AG08395 (cell line): ENCODE measurements at places on chromosomes 12 and 14.
A peak's percentile ranks its signal among the peaks of the same experiment; 100 is the strongest.

DNA sequence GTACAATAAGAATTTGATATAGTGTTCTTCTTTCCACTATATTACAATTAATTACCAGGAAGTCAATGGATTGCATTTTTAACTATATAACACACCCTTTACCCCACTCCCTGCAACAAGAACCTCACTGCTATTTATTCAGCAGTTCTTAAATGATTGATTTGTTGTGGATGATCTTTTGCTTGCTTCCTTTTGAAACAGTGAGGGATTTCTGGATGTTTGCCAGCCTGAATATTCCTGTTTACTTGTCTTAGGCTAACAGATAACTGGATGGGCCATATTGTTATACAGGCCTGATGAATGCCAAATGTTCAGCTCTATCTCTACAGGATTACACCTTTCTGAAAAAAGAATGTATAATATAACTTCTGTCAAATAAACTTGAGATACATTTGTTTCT, 497.6 kb downstream of the APAF1 start:
- no peak for DNase-seq

DNA sequence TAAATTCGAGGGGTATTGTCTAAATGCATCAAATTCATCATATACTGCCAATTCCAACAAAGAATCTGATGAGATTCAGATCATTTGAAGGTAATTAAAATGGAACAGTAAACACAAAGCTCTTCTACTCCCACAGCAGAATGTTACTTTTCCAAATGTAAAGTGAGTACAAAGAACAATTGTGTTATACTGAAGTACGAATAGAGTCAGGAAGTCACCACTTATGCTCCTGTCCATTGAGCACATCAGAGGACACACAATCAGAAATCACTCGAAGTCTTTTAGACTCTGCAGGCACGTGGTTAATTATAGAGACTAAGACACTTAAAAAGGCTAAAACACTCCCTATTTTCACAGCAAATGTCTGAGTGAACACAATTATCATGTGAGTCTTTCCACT, 388.5 kb upstream of the MIS18BP1 start:
- DNase-seq = no peak

DNA sequence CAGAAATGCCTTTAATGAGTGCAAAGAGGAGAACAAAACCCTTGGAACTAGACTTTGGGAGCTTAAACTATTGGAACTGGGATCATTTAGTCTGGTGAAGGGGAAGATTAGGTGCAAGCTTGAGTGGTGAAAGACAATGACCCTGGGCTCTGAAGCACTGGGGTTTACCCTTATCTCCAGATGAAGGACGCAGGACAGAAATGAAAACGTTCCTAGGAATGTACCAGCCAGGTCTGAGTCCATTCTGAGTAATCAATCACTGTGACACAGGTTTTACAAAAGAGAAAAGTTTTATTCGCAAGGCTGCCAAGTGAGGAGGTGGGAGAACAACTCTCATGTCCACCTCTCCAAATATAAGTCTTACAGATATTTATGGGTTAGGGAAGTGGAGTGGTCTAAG, 249.1 kb downstream of the LRIG3 start:
- DNase-seq = no peak

DNA sequence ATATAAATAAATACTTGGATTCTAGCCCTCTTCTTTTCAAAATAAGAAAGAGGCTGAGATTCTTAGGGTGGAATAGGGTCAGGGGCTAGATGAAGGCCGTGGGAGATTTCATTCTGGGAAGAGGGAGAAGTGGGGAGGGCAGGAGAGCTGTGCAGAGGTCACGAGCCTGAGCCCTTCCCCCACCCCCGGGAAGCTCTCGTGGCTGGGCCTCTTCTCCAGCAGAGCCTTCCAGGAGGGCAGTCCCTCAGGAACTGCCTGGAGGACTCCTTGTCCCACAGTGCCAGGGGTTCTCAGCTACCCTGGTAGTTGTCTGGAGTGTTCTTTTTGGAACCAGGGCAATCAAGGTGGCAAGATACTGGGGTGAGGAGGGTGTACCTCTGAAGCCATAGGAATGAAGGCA, 94.0 kb downstream of the ESR2 start:
- no peak for DNase-seq

- DNase-seq = no peak
Measured at GRCh38 chr14:20372796-20373195, 29.4 kb downstream of the PARP2 start.

- no peak for DNase-seq
Measured at GRCh38 chr12:59486827-59487226, 109.0 kb upstream of the SLC16A7 start.

DNA sequence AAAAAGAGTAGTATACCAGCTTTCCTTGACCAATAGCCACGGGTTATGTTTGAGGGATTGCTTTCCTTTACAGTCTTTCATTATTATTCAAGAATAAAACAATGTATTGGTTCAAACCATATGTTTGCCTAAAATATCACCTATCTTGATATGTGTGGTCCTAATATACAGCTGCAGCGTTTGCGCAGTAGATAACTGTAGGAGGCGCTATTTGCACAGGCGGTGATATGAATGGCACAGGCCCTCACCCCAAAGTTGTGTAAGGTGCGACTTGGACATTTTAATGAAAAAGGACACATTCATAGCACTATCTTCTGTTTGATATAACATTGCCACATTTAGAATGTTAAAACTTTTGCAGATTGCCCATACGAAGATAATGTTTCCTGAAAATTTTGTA, 298.4 kb downstream of the TRHDE start:
- no peak for DNase-seq

DNA sequence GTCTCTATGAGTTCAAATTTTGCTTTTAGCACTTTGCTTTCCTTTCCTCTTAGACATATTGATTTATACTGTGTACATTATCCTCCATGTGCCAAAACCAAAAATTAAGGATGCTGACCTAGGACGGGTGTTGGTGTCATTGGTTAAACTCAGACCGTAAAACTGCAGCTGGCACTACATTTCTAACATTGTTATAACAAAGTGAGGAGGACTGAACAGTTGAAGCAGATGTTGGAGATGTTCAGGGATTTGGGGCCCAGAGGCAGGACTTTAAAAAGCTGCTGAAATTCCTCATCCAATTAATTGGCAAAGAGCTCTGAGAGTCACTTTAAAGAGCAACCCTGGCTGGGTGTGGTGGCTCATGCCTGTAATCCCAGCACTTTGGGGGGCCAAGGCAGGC, 72.4 kb downstream of the TMTC1 start:
- no peak for DNase-seq

DNA sequence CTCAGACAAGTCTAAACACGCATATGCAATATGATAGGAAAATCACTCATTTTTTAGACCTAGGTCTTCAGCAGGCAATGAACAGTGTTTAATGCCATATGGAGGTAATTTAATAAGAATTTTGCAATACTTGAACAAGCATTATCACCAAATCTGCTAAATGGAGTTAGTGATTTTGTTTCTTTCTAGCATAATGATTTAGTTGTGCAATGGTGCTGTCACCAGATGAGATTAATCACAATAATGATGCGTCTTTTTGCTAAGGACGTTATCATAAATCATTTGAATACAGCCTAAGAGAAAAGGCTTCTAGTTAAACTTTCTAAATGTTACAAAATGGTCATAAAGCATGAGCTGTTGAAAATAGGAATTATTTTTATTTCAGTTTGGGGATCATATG, 170.0 kb upstream of the SLC16A7 start:
- DNase-seq = peak; percentile 11

- DNase-seq = no peak
Measured at GRCh38 chr12:131755305-131756113, 44.6 kb downstream of the SFSWAP start.
